ENCODE measurements at places on chromosomes 13 and 19.

- DNase-seq, result no peak
These were observed 5.9 kb downstream of the DOHH start for GRCh38 chr19:3494559-3494958.

GRCh38 chr19:17602217-17602616 lies 46.8 kb downstream of the COLGALT1 start:
- no peak for DNase-seq

GRCh38 chr13:39461685-39462266 lies 141.2 kb downstream of the LHFPL6 start:
- no peak for DNase-seq

DNA sequence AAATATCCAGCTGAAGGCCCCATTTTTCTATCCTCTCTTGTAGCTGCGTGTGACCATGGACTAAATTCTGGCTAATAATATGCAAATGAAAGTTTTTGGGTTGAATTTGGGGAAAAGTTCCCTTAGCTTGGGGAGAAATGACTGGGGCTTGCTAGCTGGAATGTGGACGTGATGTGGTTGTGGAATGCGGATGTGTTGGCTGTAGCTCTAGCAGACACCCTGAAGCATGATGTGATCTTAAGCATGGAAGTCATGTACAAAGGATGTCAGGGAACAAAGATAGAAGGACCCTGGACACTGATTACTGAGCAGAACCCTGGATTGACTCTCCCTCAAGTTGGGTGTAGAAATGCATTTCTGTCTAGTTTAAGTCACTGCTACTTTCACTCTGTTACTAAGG lies 25.4 kb upstream of the SCEL start:
- DNase-seq, result no peak

- no peak for DNase-seq
These were observed 952.0 kb downstream of the SLITRK5 start for GRCh38 chr13:88623150-88623549.

- DNase-seq, result no peak
These were observed 12.8 kb upstream of the SELENOW start for GRCh38 chr19:47765523-47766358.

DNA sequence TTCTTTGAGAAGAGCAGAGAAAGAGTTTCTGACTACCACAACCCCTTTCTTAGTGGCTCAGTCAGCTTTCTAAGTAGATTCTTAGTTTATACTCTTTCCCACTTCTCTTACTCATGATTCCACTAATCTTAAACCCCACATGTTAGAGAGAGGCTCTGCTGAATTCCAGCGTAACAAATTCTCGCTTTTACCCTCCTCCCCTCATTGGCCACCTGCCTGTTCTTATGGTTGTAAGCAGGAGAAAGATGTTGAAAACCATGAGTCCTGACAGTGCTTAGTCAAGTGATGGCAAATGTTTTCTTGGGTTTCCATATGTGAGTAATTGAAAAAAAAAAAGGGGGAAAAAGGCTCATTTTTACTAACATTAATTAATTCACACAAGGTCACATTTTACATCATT lies 125.9 kb downstream of the ZDHHC20 start:
- no peak for DNase-seq

DNA sequence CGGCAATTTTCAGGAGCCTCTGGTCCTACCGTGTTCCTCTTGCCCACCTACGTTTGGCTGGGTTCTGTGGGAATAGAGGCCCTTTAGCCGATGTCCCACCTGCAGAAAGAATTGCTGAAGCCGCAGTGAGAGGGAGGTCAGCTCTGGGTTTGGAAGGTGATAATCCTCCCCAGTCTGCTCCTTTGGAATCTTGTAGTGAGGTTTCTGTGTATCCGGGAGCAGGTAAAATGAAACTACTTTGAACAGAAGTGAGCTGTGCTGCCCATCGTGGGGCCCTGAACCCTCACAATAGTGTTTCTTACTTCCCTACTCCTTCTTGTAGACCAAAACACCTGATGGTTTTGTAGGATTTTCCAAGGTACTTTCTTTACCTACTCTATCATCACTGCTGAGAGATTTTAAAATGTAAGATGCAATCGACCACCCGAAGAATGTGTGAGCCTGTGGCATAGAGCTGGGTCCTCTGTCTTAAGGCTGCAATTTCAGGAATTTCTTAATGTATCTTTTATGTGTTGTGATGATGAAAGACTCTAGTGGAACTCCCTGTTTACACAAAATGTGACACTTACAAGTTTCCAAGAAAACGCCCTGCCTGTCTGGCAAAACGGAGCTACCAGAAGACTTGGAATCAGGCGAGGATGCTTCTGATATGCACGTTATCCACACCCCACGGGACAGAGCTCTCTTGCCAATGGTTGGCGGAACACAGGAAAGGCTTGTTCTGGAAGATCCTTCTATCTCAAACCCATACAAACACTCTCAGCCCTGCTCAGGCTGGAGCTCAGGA lies 76.1 kb downstream of the RGCC start:
- DNase-seq, result no peak

DNA sequence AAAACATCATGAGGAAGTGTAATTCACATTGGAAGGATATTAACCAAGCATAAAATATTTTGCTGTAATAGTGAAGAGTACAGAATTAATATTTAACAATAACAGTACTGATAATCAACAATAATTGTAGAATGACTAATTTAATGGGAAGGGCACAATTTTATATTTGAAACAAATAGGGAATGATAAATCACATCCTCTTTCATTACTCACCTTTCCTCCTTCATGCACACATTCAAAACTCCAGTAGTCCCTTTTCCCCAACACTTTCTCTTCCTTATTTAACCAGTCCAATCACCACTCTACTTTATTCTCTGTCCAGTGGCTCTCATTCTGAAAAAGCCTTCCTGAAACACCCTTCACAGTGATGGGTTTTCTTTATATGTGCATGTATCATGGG lies 110.8 kb upstream of the POSTN start:
- DNase-seq, result no peak

- peak; percentile 37 for DNase-seq
These were observed 15.7 kb downstream of the GARRE1 start for GRCh38 chr19:34269968-34270621.

- no peak for DNase-seq
These were observed 9.8 kb downstream of the MVB12A start for GRCh38 chr19:17429641-17430113.

GRCh38 chr13:110380359-110381028 lies 73.4 kb downstream of the COL4A2 start:
- DNase-seq, result no peak

- DNase-seq, result no peak
These were observed 46.1 kb upstream of the ZNF726 start for GRCh38 chr19:23868630-23869029.

DNA sequence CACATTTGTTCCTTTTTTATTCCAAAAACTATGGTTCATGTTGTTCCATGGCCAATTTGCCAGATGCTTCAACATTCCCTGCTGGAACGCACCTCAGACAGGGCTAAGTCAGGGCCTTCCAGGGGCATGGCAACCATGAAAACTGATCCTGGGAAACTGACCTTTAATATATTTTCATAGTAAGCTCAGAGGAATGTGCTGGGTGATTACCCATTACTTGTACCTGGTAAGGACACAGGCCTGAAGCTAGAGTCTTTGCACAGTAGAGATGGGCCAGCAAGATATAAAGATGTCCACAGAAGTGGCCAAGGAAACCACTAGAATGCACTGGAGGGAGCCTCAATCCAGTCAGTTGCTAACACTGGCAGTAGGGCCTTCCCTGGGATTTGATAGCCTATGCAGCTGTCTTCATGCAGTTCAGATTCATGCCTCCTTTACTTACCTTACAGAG lies 353.1 kb downstream of the ENOX1 start:
- no peak for DNase-seq

DNA sequence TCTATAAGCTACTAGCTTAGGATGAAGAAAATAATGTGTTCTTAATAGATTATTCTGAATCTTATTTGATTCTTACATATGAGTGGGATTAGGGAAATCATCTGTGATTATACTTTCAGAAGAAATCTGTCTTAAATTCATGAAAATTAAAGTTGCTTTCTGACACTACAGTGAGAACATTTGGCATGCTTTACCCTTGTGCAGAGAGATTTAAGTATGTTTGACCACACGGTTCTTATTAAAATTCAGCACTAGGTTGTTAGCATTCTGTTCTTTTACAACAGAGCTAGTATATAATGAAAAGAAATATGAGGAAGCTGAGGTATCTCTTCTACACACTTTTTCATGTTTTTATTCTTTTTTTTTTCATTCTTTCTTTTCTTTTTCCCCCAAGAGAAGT lies 2723.9 kb downstream of the PCDH9 start:
- no peak for DNase-seq

DNA sequence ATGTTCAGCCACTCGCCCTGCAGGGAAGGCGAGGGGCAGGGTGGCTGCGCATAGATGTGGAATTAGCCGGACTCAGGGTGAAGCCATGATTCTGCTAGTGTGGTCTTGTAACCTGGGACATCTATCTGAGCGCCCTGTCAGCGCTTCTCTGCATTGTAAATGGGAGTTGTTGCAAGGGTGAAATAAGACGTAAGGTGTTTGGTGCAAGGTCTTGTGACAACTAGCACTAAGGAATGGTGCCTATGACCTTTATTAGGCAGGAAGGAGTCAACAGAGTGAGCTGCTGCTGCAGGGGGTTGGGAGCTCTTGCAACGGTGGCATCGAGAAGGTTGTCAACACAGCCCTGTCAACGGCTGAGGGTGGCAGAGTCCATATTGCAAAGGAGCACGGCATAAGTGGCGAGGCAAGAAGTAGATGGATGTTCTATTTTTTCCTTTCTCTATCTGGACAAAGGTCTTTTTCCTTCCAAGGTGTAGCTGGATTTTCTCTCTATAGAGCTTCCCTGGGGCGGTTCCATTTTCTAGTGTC lies 49.3 kb downstream of the IRS2 start:
- no peak for DNase-seq

DNA sequence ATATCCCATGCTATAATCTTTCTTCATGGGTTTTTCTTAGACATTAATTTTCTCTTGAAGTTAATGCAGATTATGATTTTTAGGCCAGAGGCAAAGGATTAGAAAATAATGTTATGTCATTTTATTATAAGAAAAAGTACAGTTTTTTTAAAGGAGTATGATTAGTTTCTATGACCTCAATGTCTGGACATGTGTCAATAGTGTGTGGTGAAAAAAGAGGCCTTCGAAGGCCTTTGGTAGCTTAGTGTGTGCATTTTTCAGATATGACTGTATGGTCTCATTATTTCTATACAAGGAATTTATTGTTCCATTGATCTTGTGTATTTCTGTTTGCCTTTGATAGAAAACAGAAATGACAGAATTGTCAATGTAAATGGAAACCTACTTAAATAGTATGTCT lies 195.6 kb downstream of the GPC5 start:
- no peak for DNase-seq

DNA sequence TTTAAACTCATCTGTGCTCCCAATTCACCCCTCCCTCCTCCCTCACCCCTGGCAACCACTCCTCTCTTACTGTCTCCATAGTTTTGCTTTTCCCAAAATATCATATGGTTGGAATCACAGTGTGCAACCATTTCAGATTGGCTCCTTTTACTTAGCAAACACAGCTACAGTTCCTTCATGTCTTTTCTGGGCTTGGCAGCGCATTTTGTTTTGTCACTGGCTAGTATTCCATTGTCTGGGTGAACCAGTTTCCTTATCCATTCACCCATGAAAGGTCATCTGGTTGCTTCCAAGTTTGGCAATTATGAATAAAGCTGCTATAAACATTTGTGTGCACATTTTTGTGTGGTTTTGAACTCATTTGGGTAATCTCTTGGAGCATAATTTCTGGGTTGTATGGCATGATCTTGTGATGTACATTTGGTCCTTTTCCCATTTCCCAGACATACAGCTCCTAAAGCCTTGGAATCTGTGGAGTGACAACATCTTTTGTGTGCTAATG lies 23.9 kb upstream of the GAS6 start:
- DNase-seq, result no peak

DNA sequence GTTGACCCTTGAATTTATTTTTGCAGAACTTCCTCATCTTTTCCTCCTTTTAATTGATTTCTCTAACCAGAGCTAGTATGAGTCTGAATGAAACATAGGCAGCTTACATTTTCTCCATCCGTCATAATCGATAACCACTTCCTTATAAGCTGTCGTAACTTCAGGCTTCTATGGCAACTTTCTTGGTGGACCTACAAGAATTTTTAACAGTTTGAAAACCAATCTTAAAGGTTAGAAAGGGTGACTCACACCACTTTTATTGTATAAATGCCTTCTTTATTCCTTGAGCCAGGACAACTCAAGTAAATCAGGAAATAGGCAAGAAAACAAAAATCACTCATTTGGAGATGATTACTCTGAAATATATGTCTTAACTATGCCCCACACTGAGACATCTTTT lies 105.7 kb upstream of the KL start:
- DNase-seq, result no peak

- no peak for DNase-seq
These were observed 69.6 kb upstream of the PCDH9 start for GRCh38 chr13:67299751-67300150.

GRCh38 chr19:3284759-3285646 lies 60.5 kb downstream of the CELF5 start:
- DNase-seq, result peak; percentile 46

GRCh38 chr19:6590827-6591319 lies at the start of gene CD70:
CD70 (minus strand) TSS chr19:6591150; CDS start chr19:6591002, 148 bp downstream.
- no peak for DNase-seq

DNA sequence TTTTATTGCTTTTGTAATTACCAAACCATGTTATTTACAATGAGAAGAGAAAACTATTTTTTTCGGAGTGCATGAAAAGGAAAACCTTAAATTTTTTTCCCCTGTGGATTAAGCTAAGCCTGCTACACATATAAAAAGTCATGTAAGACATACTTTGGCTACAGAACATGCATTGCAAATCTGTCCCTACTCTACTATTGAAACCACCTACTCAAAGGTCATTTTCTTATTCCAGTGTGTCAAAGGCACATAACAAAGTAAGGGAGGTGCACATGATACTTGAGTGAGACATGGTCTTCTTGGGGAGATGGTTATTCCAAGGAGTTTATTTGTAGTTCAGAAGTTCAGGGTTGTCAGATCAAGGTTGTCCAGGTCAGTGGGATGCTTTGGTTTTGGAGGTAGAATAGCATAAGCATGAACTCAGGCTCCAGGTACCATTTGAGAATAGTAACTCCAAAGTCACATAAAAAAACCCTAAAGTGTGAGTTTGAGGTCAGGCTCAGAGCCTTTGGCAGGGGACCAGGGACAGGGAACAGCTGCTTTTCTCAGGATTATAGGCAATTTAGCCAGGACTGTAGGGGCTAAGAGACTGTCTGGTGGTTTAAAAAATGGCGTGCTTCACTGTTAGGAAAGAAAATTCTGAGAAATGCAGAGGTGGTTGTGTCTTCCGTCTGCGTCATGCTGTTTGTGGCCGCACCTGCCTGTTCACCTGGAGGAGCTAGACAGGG lies 15.4 kb downstream of the FARP1 start:
- no peak for DNase-seq

DNA sequence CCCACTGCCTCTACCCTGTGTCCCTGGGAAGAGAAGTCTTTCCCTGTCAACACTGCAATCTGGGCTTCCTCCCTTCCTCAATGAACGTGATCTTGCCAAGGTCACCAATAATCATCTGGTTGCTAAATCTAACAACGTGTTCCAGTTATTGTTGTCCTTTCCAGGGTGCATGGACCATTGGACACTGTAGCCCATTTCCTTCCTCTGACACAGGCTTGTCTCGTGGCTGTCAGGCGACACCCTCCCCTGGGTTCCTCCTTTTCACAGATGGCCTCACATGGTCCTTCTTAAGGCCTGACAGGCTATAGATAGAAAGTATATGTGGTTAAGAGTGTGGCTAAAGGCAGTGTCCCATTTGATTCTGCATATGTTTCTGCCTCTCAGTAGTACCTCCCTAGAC lies 67.7 kb upstream of the STARD13 start:
- no peak for DNase-seq

All from GM18507 (cell line).